ENCODE measurements at places on chromosomes 1 and 21.

DNA sequence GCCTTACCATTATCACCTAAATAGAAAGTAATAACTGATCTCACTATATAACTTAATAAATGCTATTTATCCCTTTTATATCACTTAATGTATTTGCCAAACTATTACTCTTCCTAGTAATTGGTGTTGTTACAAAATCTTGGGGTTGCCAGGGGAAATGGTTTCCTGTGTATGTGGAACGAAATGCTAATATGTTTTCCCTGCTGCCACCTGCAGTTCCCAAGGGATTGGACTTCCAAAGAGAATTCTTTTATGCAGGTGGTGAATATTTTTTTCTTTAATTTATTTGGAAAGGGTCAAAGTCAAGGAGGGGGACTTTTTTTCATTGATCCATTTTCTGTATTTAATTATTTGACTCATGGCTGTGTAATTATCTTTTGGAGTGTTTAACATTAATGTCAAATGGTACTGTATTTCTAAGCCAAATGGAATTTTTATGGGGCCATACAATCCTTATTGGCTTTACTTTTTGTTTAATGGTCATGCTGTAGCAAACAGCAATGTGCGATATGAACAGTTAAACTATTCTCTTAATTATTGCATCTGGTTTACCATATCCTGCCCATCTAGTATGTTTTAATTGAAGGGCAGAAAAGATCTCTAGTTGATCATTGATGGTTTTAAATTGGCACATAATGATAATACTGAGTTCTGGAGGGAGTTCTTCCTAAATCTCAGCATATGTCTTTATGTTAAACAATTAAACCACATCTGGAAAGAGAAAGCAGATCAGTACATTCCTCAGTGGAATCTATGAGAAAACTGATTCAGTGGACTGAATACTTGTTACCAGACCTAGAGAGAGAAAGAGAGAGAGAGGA lies 486.3 kb downstream of the TTLL7 start:
- DNase-seq = no peak

GRCh38 chr1:223703668-223704013 lies 8.7 kb upstream of the CAPN2 start:
- DNase-seq = no peak

GRCh38 chr1:27552911-27553420 lies 51.0 kb downstream of the AHDC1 start:
- no peak for DNase-seq

DNA sequence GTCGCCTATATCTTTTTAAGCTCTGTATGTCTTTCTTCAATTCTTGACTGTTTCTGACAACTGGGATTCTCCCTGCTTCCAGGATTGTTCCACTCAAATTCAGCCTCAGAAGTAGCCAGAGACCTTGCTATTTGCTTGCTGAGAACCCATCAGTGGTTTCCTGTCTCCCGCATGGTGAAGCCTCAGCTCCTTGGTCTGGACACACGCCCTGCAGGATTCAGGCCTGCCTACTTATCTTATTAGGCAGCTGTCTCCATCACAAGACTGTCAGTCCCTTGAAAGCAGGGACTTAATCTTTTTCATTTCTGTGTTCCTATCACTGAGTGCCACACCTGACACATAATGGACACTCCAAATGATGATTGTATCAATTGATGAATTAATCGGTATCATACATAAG lies 175.3 kb downstream of the PLPP3 start:
- DNase-seq = no peak

DNA sequence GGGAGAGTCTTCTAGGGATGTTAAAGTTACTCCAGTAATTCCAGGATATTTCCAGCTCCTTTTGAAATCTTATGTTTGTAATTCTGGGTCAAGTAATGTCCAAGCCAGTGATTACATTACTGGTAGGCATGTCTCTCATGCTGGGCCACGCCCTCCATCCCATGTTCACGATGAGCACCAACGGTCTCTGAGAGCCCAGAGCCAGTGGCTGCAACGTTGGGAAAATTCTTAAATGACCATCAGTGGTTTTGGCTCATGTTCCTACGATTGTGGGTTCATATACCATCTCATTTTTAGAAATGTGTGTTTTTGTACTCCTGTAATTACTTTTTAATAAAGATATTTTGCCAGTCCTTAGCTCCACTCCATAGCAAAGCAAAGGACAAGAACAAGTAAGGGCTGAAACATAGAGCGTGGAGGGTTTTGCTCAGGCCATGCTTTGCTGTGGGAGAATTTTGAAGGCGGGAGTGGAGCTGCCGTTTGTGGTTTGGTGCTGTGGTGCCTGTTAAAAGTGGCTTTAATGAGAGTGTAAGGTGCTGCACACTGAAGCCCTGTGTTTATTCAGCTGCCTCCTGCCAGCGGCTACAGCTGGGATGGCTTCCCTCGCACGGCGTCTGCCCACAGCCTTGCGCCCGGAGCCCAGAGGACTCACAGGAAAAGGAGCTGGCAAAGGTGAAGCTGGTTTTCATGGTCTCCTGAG lies 28.9 kb downstream of the VANGL1 start:
- DNase-seq = no peak

GRCh38 chr1:183735069-183735860 lies 69.7 kb upstream of the RGL1 start:
- no peak for DNase-seq

GRCh38 chr21:34594566-34595234 lies 20.2 kb downstream of the RCAN1 start:
- no peak for DNase-seq
